ENCODE measurements at places on chromosomes 1 and 21.

- peak; percentile 49 for DNase-seq
Measured at GRCh38 chr1:65265651-65266351, 43.5 kb upstream of the DNAJC6 start.

- no peak for DNase-seq
Measured at GRCh38 chr1:244844155-244845121, 9.0 kb downstream of the COX20 start.

- no peak for DNase-seq
Measured at GRCh38 chr1:46086576-46086975, 45.9 kb downstream of the PIK3R3 start.

DNA sequence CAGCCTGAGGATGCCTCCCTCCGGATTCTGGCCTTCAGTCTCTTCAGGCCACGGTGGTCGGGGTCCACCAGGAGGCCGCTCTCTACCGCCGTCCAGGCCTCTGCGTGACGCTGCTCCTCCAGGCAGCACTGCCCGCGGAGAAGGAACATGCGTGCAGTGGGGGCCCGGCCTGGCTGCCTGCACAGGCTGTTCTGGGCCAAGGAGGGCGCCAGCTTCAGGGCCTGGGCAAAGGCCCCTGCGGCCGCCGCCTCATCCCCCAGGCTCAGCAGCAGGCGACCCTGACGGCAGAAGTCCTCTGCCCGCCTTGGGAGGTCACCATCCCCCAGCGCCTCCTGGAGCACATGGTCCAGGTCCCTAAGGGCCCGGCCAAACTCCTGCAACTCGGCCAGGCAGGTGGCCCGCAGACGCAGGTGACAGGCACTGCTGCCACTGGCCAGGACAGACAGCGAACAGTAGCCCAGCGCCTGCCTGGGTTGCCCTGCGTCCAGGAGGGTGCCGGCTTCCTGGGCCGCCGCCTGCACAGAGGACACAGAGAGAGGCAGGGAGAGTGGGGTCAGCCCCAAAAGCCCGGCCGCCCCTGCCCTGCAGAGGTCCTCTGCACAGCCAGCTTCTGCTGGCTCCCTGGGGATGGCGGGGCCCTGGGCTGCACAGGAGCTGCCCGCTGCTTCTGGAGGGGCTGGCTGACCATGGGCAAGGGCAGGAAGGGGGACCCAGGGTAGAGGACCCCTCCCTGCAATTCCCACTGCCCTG, 8.7 kb upstream of the MMEL1 start:
- no peak for DNase-seq

DNA sequence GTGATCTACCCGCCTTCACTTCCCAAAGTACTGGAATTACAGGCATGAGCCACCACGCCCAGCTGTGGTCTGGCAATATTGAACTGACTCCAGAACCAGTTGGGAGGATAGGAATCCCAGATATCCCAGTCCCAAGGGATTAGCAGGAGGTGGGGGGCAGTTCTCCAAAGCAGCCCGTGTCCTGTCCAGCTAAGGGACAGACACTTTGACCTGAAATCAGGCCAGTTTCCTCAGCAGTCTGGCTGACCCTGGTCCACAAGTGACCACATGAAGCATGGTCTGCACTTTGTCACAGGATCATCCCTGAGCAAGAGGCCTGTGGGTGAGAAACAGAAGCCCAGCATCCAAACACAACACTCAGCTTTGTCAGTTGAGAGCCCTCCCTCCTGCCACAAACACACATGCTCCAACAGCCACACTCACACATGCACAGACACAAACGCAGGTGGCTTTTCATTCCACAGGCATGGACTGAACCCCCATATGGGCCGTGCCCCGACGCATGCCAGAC, 2.7 kb upstream of the FDPS start:
- no peak for DNase-seq

DNA sequence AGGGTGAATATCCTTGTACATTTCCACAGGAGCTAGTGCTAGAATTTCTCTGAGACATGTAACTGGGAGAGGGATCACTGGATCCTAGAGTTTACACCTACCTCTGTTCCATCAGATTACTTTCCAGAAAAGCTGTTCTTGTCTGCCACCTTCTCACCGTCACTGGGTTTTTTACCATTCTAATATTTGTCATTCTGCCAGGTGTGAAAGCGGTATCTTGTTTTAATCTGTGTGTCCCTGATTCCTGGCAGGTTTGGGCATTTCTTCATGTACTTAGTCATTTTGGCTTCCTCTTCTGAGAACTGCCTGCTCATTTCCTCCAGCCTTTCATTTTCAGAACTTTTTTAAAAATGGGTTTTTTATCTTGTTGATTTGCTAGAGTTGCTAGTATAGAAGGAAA, 5.1 kb downstream of the PMF1 start:
- DNase-seq = peak; percentile 40

- no peak for DNase-seq
Measured at GRCh38 chr21:29256126-29256910, 42.4 kb upstream of the BACH1 start.

- DNase-seq = no peak
Measured at GRCh38 chr1:106111044-106111443, 945.4 kb upstream of the PRMT6 start.

DNA sequence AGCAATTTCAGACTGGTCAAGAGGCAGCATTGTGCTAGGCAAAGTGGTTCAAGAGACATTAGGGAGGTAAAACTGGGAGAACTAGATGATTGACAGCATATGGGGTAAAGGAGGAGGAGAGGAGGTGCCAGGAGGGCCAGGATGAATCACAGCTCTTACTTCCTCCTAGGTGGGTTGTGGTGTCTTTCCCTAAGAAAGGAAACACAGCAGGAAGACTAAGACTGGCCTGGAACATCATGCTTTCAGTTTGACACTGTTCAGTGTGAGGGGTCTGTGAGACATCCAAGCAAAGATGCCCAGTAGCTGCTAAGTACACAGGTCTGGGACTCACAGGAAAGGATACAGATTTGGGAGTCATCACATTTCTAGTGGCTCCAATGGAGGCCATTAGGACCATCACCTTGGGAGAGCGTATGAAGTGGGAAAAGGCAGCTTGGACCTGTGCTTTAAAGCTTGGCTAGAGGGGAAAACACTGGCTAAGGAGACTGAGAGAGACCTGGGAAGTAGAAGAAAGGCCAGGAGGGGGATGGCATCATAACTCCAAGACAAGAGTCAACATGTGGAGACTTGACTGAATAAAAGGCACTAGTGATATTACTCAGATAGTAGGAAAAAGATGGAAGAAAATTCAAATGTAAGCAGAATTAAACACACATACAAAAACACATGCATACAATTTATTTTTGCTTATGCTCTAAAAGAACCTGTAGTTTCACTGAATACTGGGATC, 17.3 kb downstream of the CD58 start:
- no peak for DNase-seq

DNA sequence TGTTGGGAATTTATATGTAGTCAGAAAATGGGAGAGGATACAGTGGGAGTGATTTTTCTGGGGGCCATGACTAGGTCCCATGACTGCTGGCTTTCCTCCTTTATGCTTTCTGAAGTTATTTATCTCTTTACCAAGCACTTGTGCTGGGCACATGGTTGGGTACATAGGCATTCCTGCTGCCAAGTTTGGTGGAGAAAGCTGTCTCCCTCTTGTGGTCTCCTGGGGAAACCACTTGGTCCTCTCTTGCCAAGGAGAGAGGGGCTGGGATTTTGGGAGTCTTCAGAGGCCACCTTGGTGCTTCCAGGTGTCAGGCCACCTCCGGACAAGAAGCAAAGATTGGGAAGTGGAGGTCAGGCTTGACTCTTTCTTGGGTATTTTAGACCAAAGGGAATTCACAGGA, 120.2 kb upstream of the KCNE2 start:
- DNase-seq = peak; percentile 50

DNA sequence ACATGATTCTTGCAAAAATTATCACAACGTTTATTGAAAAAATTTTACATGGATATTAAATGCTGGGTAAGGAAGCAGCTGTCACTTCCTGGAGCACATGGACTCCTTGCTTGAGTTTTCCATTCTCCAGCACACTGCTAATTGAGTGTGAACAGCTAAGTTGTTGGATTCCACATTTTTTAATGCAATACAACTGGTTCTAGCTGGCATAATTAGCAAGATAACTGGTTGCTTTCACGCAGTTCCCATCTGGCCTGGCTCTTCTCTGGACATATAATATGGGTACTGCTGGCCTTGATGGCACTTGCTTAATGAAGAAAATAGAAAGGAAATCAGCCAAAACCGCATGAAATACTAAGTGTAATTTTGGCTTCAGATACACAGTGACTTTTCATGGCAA, 26.6 kb downstream of the RGS21 start:
- DNase-seq = no peak

GRCh38 chr1:206962272-206962671, 8.0 kb downstream of the FCAMR start:
- no peak for DNase-seq

GRCh38 chr1:94719926-94720793, 100.0 kb upstream of the SLC44A3 start:
- no peak for DNase-seq

GRCh38 chr1:172883844-172884243, 166.9 kb downstream of the TNFSF18 start:
- no peak for DNase-seq

DNA sequence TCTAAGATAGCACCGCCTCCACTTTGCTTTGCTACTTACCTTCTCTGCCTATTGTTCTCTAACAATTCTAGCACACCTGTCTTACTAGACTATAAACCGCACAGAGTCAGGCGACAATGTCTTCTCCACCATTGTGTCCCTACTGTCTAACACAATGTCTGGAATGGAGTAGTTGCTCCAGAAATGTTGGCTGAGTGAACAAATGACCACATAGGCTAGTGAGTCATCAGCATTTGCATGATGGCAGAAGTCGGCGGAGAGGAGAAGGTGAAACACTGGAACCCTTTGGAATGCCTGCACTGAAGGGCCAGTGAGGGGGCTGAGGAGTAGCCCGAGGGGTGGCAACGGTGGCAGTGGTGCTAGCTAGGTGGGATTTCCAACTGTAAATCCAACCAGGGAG, 14.0 kb upstream of the PABPC4 start:
- DNase-seq = no peak

- no peak for DNase-seq
Measured at GRCh38 chr1:197633447-197634078, 141.7 kb downstream of the DENND1B start.

GRCh38 chr21:37412603-37413360, 46.2 kb downstream of the DYRK1A start:
- no peak for DNase-seq

DNA sequence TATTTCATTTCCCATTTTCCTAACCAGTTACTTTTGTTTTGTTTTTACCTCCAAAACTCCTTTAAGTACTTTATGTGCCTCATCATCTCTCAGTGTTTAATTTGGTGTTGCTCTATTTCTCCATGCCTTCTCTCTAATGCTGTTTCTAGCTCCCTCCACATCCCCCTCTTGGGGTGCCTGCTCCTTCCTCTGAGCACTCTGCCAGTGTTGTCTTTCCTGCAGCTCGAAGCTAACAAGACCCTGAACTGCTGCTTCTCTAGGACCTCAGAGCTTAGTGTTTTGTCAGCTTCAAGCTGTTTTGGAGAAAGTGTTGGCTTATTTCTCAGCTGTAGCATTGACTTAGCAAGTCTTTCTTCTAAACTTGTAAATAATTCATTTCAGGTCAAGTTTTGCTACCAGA, 290.6 kb downstream of the DPYD start:
- DNase-seq = no peak

GRCh38 chr1:151128800-151129199, 17.6 kb downstream of the SEMA6C start:
- no peak for DNase-seq

DNA sequence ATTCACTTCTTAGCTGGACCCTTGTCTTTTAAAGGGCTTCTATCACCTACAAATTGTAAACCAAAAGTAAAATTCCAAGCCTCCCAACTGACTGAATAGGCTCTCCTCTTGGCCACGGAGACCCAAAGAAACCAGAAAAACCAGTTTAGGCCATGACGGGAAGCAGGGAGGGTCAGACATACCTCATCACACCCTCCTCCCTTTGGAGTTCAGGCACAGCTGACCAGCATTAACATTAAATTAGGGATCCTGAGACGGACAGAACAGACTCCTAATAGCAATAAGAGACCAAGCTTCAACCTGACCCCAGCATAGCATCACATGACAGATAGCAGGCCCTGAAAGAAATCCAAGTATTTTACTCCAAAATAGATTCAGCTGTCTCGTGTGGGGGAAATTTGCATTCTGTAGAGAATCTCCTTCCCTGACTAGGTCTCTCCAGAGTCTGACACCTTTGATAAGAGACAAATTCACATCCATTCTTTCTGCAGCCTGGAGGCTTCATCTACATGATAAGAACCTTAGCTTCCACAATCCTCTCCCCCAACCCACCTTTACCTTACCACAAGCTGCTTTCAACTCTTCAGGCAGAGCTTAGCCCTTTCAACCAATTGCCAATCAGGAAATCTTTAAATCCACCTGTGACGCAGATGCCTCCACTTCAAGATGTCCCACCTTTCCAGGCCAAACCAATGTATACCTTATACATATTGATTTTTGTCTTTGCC, 177.1 kb upstream of the RAB4A start:
- no peak for DNase-seq

DNA sequence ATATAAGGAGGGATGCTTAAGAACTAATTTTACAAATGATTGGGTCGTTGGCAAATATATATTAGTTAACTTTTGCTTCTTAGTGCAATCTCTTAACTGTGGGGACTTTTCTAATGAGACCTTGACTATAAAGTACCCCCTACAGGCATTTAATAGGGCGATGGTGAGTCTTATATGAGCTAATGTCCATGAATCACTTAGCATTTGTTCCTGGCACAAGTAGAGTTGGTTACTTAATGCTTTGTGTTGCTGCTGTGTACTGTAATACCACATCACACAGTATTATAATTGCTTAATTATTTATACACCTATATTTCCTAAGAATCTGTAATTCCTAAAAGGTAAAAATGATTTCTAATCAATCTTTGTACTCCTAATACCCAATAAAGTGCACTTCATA, 25.3 kb upstream of the TMCO1 start:
- DNase-seq = no peak

DNA sequence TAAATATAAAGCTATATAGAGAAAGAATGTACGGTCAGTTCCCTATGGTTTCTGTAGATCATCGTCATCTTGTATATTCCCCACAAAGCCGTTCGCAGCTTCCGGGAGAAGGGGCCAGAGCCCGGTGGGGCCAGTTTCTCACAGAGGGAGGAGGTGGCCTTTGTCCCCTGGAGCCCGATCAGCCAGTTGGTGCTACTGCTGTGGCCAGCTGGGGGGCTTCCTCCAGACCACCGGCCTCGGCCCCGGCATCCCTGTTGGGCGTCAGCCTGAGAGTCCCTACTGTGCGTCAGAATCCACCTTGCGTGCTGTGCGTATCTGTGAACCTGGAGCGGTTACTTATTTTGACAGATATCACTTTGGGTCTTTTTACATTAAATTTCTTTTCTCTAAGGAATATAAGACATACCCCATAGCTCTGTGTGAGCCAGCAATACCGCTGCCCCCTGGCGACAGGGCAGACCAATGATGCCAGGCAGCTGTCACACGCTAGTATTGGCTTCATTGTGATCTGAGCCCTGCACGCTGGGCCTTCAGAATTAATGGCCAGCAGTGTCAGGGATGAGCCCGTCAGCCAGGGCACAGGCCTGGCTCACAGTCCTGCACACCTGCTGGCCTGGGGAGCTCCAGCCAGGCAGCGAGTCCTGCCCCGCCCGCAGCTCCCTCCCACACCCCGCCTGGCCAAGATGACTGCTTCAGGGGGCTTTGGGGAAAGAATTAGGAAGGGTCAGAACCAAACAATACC, 145.9 kb downstream of the PGBD5 start:
- DNase-seq = no peak

Data from CD4-positive, alpha-beta T cell treated with Interleukin-17A for 4 hours (primary cell).